KBM-7 (cell line): ENCODE measurements at places on chromosomes 7 and 10.

- no peak for DNase-seq
Observed at GRCh38 chr10:19299645-19300044, 251.0 kb downstream of the MALRD1 start.

- no peak for DNase-seq
Observed at GRCh38 chr7:117088623-117089194, 135.4 kb downstream of the ST7 start.

- peak; percentile 66 for DNase-seq
Observed at GRCh38 chr7:116180302-116180701, 30.0 kb upstream of the TES start.

- no peak for DNase-seq
Observed at GRCh38 chr7:108000875-108001763, 1.8 kb downstream of the LAMB1 start.

DNA sequence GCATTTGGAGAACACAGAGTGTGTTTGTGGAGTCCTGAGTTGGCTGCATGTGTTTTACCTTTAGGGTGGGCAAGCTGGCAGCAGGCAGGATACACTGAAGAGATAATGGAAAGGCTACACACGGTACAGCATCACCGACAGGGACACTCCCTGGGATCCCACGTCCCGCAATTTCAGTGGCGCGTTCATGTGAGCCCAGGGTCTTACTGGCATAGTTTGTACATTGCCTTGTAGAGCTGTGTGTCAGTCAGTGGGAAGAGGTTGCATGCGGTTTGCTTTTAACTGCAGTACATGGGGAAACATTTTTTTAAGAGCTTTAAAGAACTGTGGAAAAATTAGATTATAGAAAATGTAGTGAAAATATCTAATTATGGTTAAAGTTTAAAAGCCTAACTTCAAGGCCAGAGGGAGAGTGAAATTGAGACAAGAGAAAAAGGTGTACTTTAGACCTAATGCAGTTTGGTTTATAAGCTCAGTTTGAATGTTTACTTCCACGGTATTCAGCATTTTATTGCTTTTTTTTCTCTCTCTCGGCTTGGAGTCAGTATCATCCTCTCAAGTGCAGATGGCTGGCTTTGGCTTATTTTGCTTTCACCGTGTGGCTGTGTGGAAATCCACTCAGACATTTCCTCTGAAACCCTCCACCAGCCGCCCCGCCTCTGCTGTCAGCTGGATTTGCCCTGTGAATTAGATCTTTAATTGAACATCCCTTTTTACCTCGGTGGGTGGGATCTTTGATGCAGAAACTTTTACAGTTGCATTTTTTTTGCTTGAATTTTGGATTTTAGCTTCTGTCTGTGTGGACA is 364.2 kb upstream of the COBL start:
- DNase-seq, result no peak

GRCh38 chr10:11073410-11073809 is 55.7 kb downstream of the CELF2 start:
- DNase-seq, result no peak

DNA sequence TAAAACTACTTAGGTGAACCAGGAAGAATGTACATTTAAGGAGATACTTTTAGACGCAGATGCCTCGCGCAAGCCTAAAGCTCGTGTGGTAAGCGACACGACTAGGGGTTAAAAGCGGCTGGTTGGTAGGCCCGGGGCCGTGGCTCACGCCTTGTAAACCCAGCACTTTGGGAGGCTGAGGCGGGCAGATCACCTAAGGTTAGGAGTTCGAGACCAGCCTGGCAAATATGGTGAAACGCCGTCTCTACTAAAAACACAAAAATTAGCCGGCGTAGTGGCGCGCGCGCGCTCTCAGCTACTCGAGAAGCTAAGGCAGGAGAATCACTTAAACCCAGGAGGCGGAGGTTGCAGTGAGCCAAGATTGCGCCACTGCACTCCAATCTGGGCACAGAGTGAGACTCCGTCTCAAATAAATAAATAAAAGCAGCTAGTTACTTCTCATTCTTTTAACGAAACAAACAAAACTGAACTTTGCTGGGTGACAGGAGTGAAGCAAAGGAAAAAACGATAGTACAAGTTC is 879 bp downstream of the NUDT5 start:
- peak; percentile 63 for DNase-seq

DNA sequence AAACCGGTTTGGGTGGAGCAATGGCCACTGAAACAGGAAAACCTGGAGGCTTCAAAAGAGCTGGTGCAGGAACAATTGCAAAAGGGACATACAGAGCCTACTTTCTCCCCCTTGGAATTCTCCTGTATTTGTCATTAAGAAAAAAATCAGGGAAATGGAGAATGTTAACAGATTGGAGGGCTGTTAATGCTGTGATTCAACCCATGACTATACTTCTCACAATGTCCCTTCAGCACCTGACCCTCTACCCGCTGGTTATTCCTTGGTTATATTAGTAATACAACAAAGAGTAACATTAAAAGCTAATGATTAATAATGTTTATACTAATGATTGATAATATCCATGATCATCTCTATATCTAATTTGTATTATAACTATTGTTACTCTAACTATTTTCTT is 34.4 kb upstream of the AKR1C2 start:
- no peak for DNase-seq

GRCh38 chr10:49388161-49388560 is 7.7 kb downstream of the DRGX start:
- no peak for DNase-seq

GRCh38 chr10:97165499-97165898 is 20.3 kb downstream of the SLIT1 start:
- no peak for DNase-seq

- DNase-seq, result no peak
Observed at GRCh38 chr7:98200364-98200763, 10.9 kb upstream of the BHLHA15 start.

DNA sequence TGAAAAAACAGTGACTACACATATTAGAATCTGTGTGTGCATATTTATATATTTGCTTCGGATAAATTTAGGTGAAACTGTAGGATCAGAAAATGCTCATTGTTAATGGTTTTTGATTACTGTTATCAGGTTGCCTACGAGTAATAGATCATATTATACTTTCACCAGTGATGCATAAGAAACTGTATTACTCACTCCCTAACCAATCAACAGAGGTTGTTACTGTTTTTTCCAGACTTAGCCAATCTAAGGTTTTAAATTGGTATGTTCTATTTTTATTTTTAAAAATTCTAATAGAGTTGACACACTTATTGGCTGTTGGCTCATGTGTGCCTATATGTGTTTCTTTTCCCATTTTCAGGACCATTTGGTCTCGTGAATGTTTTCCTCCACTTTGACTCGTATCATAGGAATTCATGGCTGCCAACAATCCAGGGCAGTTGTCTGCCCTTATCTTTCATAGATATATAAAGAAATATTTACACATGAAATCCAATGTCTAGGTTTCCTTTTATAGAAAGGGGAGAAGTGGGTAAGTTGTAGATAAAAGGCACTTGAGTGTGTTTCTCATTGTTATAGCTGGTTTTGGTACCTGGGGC is 59.2 kb downstream of the ANLN start:
- no peak for DNase-seq

DNA sequence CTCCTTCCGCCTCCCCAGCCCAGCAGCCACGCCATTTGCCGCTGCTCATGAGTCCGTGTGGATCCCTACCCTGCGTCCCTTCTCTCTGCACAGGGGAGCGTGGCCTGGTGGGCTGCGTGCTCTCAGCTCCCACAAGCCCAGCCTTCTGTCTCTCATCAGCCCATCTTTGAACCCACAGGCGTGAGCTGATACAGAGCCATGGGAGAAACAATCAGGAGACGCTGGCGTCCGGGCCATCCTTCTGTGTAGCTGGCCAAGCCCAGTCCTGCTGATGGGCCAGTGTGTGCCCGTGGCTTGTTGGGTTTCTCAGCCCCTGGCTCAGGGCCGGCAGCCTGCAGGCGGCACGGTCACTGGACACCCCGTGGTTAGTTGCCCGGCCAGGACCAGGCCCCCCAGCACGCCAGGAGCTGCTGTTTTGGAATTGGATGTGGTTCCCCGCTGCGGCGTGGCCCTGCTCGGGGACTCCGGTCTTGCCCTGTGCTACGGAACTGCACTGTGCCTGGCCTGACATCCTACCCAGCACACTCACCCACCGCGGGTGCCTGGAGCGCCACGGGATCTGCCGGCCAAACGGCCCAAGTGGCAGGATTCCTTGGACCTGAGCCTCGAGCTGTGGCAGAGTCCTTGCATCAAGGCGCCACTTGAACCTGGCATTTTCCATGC is 88.9 kb downstream of the ELFN1 start:
- DNase-seq, result no peak
